ENCODE measurements at places on chromosomes 4 and X. TPM values are rescaled to one million over a fixed set of nuclear protein-coding genes. Genes with fewer than 3 reads are reported as not detected.
A peak's percentile ranks its signal among the peaks of the same experiment; 100 is the strongest.

GRCh38 chr4:148004228-148004857, 272.5 kb downstream of the ARHGAP10 start:
- DNase-seq = peak; percentile 91
- H3K36me3 ChIP-seq = peaks cover 4% of the 10 kb centered on the region
- peaks cover 3% of the 10 kb centered on the region for H3K4me1 ChIP-seq
- no peak overlapping the region for H3K4me3 ChIP-seq
- H3K27me3 ChIP-seq = no peaks in the 10 kb centered on the region
- no peak overlapping the region for H3K27ac ChIP-seq

UGT2B10 gene
- not detected for total RNA-seq

AFF2 gene
- 6.1 TPM for total RNA-seq

- no peaks in the 10 kb centered on the region for H3K4me1 ChIP-seq
- no peaks in the 10 kb centered on the region for H3K27me3 ChIP-seq
- no peak overlapping the region for H3K27ac ChIP-seq
- H3K4me3 ChIP-seq = no peak overlapping the region
These were observed 210.8 kb upstream of the TEX13C start for GRCh38 chrX:125108921-125109320.

DNA sequence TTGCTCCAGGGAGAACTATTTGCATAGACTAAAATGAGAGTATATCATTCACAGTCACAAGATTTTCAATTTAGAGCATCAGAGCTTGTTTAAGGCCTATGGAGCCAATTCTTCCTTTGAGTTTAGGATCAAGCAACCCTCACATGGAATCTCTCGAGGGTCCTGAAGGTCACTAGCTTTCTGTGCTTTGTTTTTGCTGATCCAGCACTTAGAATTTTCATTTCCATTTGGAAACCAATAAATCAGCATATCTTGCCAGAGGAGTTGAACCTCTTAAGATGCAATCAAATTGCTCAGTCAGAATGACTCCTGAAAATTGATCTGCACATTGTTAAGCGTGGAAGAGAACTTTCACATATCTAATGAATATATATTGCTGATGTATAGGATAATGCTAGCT, 1039.6 kb downstream of the PDHA2 start:
- no peaks in the 10 kb centered on the region for H3K36me3 ChIP-seq
- H3K4me1 ChIP-seq = no peaks in the 10 kb centered on the region
- H3K27ac ChIP-seq = no peak overlapping the region
- no peaks in the 10 kb centered on the region for H3K27me3 ChIP-seq
- no peak for DNase-seq

CNGA1 gene
- total RNA-seq = 0.35 TPM

FAM241A gene
- 1.9 TPM for total RNA-seq

CC2D2A gene
- total RNA-seq = 20.8 TPM

GRCh38 chr4:158997660-158998349, 105.1 kb upstream of the RAPGEF2 start:
- H3K4me1 ChIP-seq = peaks cover 2% of the 10 kb centered on the region
- H3K36me3 ChIP-seq = no peaks in the 10 kb centered on the region
- no peak overlapping the region for H3K27ac ChIP-seq
- H3K27me3 ChIP-seq = no peaks in the 10 kb centered on the region
- no peak for DNase-seq
- no peak overlapping the region for H3K4me3 ChIP-seq

- no peaks in the 10 kb centered on the region for H3K36me3 ChIP-seq
- peaks cover 3% of the 10 kb centered on the region for H3K4me1 ChIP-seq
- DNase-seq = no peak
- peaks cover 4% of the 10 kb centered on the region for H3K27me3 ChIP-seq
- H3K27ac ChIP-seq = no peak overlapping the region
These were observed 32.1 kb upstream of the GPR78 start for GRCh38 chr4:8547912-8548730.

DNA sequence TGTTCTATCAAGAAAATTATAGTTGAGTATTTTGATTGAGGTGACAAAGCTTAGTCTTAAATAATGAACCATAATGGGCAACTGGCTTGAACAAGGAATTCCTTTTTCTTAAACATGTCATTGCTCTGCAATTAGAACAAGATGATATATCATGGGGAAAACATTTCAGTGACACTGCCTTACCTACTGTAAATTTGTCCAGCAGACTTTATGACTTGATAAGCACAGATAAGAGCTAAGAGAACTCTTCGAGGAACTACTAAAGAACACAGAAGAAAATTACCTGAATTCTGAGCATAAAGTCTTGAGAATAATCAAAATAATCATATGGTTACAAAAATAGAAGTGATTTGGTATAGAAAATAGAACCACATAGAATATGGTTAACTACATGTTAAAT, 257.8 kb downstream of the PDHA2 start:
- no peak overlapping the region for H3K4me3 ChIP-seq
- no peak for DNase-seq
- H3K4me1 ChIP-seq = no peaks in the 10 kb centered on the region
- no peaks in the 10 kb centered on the region for H3K36me3 ChIP-seq

GRCh38 chr4:141912831-141913230, 276.4 kb downstream of the IL15 start:
- H3K36me3 ChIP-seq = no peaks in the 10 kb centered on the region
- no peaks in the 10 kb centered on the region for H3K27me3 ChIP-seq
- H3K27ac ChIP-seq = no peak overlapping the region
- peak; percentile 24 for DNase-seq
- no peak overlapping the region for H3K4me3 ChIP-seq

GRCh38 chr4:148448141-148448540, 5.9 kb upstream of the NR3C2 start:
- peak overlapping the region; percentile 68 for H3K27ac ChIP-seq
- DNase-seq = peak; percentile 52
- H3K36me3 ChIP-seq = no peaks in the 10 kb centered on the region
- no peak overlapping the region for H3K4me3 ChIP-seq
- H3K4me1 ChIP-seq = peaks cover 10% of the 10 kb centered on the region

FAAH2 gene
- 0.49 TPM for total RNA-seq

DNA sequence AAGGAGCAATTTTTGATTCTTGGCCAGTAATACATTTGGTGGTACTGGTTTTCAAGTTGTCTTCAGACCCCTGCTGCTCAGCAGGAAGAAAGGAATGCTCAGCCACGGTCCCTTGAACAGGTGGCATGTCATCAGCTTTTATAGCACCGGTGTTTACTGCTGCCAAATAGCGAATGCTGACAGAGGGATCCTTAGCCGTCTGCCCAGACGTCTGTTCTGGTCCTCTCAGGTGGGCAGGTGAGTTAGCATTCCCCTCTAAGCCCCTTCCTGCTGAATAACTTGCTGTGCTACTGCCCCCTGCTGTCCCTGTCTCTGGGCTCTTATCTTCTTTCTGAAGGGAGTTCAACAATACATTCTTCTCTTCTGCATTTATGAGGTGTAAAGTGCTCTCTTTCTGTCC, 28.4 kb downstream of the BOD1L1 start:
- no peak overlapping the region for H3K27ac ChIP-seq
- H3K4me1 ChIP-seq = no peaks in the 10 kb centered on the region
- H3K27me3 ChIP-seq = no peaks in the 10 kb centered on the region
- no peak overlapping the region for H3K4me3 ChIP-seq
- H3K36me3 ChIP-seq = peaks cover 61% of the 10 kb centered on the region
- DNase-seq = no peak

- H3K36me3 ChIP-seq = no peaks in the 10 kb centered on the region
- DNase-seq = peak; percentile 90
- H3K27me3 ChIP-seq = no peaks in the 10 kb centered on the region
- peaks cover 4% of the 10 kb centered on the region for H3K4me1 ChIP-seq
- peak overlapping the region; percentile 57 for H3K27ac ChIP-seq
These were observed 158.3 kb upstream of the TAPT1 start for GRCh38 chr4:16384576-16384975.

GRCh38 chr4:24734511-24734910, 60.9 kb upstream of the SOD3 start:
- H3K27ac ChIP-seq = no peak overlapping the region
- H3K4me3 ChIP-seq = no peak overlapping the region
- peaks cover 44% of the 10 kb centered on the region for H3K4me1 ChIP-seq
- H3K36me3 ChIP-seq = no peaks in the 10 kb centered on the region
- DNase-seq = peak; percentile 46
- no peaks in the 10 kb centered on the region for H3K27me3 ChIP-seq

F9 gene
- not detected for total RNA-seq

ANK2 gene
- 282 TPM for total RNA-seq

- H3K27me3 ChIP-seq = no peaks in the 10 kb centered on the region
- no peak for DNase-seq
- no peaks in the 10 kb centered on the region for H3K4me1 ChIP-seq
These were observed 56.9 kb upstream of the OGT start for GRCh38 chrX:71475785-71476540.

ENOPH1 gene
- 27.2 TPM for total RNA-seq

GRCh38 chrX:134026565-134027311, 41.3 kb upstream of the GPC3 start:
- H3K36me3 ChIP-seq = no peaks in the 10 kb centered on the region
- H3K27me3 ChIP-seq = peaks cover 25% of the 10 kb centered on the region
- peak overlapping the region; percentile 30 for H3K4me3 ChIP-seq

DNA sequence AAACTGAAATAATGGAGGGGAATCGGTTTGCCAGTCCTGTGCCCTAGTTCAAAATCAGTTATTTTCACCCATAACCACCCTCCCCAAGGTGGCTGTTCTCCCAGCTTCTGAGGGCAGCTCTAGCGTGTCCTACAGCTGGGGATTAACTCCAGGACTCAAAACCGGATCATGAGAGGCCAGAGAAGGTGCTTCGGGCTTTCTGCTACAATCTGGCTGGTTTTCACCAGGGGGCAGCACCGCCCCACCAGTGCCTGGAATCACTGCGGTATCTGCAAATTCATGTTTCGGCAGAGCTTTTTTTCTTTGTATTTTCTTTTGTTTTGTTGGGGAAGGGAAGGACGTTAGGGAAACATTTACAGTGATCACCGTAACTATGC, 28.4 kb downstream of the PDHA1 start:
- no peak overlapping the region for H3K27ac ChIP-seq
- H3K4me1 ChIP-seq = peaks cover 5% of the 10 kb centered on the region
- H3K27me3 ChIP-seq = peaks cover 25% of the 10 kb centered on the region

All from muscle of leg (tissue), 16 donors.